ENCODE measurements at places on chromosomes 5 and 9.

DNA sequence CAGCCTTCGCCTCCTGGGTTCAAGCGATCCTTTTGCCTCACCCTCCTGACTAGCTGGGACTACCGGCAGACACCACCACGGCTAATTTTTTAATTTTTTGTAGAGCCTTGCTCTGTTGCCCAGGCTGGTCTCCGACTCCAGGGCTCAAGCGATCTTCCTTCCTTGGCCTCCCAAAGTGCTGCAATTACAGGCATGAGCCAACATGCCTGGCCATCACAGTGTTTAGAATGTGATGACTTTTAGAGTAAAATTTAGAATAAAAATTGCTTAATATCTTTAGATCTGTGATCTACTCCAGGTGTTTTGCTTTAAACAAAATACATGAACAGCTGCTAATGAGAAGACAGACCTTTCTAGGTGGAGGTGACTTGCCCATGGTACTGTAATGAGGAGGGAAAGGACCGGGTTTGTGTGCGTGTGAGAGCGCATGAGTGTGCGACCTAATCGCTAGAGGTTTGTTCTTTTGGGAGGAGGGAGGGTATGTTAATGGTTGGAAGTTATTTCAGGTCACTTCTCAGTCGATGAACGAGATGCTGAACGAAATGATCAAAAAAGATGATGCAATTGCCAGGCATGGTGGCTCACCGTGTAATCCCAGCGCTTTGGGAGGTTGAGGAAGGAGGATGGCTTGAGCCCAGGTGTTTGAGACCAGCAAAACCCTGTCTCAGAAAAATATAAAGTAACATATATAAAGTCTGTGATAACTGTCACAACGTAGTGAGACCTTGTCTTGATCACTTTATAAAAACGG is 2.0 kb downstream of the CNOT6 start:
- no peak for DNase-seq

DNA sequence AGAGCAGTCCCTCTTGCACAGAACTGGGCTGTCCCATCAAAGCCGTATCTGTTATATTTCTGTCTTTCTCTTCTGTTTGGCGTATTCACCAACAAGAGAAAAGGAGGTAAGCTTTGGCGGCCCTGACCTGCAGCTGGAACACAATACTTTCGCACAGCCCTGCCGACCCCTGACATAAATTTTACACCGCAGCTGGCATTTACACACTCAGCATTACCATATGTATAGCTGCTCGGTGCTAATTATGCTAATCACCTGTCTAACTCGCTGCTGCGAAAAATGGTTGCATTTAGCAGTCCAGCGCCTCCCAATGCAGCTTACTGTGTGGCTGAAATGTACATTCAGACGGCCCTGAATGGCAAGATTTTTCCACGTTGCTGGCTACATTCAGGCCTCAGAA is 20.8 kb downstream of the PTCH1 start:
- no peak for DNase-seq

GRCh38 chr9:95167998-95168397 is 149.5 kb downstream of the FANCC start:
- peak; percentile 59 for DNase-seq

GRCh38 chr9:124454791-124455443 is 4.7 kb downstream of the ADGRD2 start:
- no peak for DNase-seq

GRCh38 chr9:18906656-18907395 is 126.2 kb downstream of the SAXO1 start:
- DNase-seq, result no peak

DNA sequence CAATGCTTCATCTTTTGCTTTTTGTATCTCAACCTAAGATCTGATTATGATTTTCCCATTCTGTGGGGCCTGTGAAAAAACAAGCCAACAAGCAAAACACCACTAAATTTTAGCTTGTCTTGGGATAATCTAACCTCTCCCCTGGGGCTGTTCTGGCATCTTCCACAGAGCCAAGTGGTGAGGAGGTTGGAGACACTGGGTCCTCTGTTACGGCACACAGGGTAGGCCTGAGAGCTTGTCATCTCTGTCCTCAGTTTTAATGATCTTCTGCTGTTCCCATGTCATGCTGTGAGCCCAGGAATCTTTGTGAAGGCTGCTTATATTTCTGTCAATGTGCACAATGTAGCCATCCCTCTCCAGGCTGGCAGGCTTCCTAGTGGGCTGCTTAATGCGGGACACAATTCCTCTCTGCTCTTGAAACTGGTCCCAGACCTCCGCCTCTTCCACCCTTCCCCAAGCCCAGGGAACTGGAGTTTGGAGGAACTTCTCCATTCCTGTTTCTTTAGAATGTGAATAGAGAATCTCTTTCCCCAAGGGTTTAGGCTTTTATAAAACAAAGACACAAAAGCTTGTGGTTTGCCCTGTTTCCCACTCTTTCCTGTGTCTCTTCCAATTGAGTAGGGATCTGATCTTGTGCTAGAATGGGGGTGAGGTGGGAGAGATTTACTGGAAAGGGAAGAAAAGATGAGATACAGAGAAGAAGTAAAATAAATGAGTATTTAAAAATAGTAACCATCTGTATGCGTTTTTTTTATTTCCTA is 30.9 kb upstream of the SEMA6A start:
- no peak for DNase-seq

GRCh38 chr5:158840193-158840592 is 259.5 kb downstream of the EBF1 start:
- no peak for DNase-seq

DNA sequence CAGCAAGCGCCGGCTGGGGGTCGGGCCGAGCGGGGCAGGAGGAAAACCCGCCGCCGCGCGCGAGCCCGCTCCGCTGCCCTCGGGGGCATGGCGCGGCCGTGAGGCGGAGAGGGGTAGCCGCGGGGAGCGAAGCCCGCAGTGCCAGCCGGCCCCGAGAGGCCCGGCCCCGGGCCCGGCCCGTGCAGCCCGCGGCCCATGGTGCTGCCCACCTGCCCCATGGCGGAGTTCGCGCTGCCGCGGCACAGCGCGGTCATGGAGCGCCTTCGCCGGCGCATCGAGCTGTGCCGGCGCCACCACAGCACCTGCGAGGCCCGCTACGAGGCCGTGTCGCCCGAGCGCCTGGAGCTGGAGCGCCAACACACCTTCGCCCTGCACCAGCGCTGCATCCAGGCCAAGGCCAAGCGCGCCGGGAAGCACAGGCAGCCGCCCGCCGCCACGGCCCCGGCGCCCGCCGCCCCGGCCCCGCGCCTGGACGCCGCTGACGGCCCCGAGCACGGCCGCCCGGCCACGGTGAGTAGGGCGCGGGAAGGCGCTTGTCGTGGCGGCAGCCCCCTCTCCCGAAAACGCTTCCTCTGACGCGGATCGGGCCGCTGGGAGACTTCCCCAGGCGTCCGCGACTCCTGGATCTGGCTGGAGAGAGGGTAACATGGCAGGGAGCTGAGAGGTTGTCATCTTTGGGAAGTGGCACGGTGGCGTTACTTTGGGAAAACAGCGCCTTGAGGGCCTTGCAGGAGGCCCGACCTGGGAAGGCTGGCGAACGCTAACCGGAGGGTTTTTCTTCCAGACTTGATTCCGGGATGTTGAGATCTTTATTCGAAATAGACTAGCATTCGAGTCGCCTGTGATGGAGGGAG is 523 bp downstream of the MAML1 start:
- DNase-seq, result no peak

DNA sequence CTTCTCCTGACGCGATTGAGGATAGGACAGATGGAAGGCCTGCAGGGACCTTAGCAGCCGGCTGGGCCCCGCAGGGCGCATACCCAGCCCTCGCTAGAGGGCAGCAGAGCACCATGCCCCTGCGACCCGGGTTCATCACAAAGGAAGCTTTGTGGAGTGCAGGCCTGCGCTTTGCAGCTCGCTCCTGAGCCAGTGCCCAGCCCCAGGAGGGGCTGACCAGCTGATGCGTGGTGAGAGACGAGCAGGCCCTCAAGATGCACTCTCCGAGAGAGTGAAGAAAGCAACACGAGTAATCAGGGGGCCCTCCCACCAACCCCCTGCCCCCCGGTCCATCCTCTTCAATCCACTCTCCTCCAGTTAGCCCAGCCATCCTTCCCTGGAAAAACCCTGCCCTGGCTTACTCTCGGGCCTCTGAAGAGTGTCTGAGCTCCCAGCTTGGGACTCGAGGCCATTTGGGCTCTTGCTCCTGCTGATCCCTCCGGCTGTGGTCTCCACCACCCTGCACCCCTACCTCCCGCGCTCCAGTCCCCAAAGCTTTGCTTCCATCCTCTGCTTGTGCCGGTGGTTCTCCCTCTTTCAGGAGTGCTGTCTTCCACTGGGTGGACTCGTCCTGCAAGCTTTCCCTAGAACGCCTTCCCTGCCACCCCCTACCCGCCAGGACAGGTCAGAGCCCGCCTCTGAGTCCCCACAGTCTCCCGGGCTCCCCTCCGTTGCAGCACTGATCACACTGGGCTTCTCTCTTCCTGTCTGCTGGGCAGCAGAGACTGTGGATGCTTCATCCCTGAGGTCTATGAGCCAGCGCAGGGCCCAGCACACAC is 9.1 kb upstream of the KIF12 start:
- peak; percentile 74 for DNase-seq

- no peak for DNase-seq
These were observed 690.2 kb downstream of the NR2F1-AS1 start for GRCh38 chr5:92890841-92891244.

DNA sequence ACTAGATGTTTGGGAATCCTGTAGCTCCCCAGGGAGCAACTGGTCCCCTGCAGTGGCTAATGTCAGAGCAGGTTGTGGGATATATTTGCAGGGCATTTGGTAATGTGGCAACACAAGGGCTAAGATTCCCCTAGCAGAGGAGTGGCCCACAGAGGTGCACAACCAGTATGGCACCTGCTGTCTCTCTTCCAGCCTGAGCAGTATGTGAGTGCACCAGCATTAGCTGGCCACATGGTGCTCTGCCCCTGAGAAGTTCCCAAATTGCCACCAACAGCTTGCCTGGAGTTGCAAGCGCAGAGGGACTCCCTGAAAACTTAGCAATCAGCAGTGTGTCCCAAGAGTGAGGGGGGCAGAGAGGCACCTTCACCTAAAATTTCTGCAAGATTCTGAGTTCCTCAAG is 53.2 kb upstream of the SNCAIP start:
- DNase-seq, result no peak

DNA sequence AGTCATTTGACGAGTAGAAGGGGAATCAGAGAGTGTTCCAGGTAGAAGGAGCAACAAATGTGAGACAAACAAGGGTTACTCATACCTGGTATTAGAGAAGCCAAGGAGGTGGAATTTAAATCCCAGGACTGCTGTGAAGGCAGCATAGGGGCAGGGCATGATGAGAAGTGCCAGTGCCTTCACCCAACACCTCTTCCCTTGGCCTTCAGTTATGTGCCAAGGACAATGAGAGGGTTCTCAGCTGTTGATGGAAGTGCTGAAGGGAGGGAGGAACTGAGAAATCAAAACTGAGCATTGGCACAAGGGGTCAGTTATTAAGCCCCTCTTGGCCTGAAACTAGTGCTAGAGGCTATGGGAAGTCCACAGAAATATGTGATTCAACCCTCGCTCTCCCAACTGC is 50.3 kb downstream of the GARNL3 start:
- DNase-seq, result no peak

DNA sequence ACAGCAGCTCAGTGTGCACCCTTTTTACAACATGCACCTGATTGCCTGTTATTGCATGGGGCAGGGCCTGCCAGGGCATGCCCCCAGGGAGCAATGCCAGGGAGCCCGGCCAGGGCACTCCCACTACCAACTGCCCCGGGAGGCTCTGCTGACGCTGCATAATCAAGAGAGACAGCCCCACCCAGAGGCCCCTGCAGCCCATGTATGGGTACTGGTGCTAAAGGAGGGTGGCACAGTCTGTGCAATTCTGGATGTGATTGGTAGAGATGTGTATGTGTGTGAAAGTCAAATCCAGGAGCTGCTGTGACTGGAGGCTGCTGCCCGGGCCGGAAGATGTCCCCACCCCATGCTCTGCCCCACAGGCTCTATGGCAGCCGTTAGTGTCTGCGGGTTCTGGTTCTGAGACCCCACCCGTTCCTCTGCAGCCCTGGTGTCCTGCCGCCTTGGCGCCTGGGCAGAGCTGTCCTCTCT is 3.9 kb upstream of the NEURL1B start:
- peak; percentile 92 for DNase-seq

DNA sequence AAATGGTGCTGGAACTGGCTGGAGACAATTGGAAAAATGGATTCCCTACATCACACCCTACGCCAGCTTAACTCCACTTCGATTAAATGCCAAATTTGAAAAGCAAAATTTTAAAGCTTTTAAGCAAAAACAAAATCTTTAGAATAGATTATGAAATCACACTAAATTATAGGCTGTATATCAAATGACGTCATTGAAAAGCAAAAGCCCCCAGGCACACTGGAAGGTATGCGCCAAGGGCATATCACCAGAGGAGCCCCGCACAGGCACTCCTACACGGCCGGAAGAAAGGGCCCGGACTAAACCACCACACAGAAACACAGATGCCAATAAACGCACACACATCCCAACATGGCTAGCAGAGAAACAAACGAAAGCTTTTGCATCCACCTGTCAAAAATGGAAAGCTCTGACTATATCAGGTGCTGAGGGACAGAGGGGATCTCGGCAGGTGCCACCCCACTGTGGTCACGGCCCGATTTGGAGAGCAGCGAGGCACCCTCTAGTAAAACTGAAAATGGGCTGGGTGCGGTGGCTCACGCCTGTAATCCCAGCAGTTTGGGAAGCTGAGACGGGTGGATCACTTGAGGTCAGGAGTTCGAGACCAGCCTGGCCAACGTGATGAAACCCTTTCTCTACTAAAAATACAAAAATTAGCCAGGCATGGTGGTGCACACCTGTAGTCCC is 17.0 kb upstream of the MXD3 start:
- no peak for DNase-seq

GRCh38 chr5:148799737-148800527 is 26.5 kb upstream of the ADRB2 start:
- no peak for DNase-seq

- DNase-seq, result no peak
These were observed 4.2 kb downstream of the ARID3C start for GRCh38 chr9:34624475-34625185.

DNA sequence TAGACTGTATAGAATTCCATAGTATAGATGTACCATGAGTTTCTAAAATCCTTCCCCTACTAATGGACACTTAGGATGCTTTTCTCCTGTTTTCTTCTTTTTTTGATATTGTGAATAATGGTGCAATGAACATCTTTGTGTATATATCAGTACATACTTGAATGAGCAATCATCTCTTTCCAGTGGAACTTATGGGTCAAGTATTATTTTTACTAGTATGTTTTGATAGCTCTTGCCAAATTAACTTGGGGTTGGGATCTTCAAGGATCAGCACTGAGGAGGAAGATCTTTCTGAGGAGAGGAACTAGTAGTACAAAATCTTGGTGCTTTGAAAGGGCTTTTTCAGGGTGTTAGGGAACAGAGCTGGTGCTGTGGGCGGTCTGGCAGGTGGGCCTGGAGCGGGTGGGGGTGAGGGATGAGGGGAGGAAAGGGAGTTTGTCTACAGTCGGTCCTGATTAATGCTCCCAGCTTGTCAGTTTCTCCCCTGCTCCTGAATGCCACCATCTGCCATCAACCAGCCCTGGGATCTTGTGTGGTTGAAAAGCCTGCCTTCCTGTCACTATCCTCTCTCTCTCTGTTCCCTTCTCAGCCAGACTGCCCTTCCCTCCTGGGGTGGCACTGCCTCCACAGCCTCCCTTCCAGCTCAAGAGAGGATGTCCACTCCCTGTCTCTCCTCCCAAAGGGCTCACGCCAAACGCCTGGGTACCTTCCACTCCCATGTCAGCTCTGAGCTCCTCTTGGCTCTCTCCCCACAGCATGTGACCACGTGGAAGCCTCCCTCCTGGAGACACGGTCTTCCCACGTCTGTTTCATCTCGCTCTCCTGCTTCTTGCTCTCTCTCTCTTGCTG is 185.9 kb downstream of the DAB2IP start:
- DNase-seq, result peak; percentile 50

- no peak for DNase-seq
These were observed 11.0 kb downstream of the SLC44A1 start for GRCh38 chr9:105255421-105255820.

- DNase-seq, result peak; percentile 21
These were observed 40.6 kb downstream of the USP20 start for GRCh38 chr9:129875687-129876395.
